ENCODE measurements at places on chromosomes 7 and 10.

DNA sequence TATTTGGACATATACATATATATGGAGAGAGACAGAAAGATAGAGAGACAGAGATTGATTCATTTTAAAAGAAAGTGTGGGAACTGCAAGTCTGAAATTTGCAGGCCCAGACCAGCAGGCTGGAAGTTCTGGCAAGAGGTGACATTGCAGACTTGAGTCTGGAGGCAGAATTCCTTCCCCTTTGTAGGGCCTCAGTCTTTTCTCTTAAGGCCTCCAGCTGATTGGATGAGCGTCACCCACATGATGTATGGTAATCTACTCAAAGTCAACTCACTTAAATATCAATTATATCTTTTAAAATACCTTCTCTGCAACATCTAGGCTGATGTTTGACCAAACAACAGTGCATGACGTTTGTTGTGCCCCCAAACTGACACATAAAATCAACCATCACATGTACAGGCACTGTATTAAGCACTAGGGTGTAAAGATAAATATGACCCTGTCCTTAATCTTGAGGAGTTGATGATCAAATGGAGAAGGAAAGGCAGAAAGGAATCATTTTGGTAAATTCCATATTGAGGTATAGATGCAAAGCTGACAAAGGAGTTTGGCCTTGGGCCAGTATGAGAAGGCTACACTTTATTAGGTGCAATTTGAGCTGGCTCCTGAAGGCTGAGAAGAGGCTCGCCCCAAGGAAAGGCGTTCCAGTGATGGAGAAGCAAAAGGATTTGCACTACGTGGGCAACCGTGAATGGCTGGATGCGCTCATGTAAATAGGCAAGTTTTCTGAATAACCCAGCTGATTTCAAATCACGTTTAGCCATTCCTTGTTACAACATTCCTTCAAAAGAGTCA lies 52.6 kb downstream of the BPGM start:
- no peak for DNase-seq

GRCh38 chr7:107233174-107233573 lies 64.4 kb downstream of the HBP1 start:
- no peak for DNase-seq

GRCh38 chr10:74753442-74754211 lies 72.8 kb upstream of the KAT6B start:
- DNase-seq, result no peak

- no peak for DNase-seq
These were observed 18.5 kb upstream of the NODAL start for GRCh38 chr10:70459774-70460490.

DNA sequence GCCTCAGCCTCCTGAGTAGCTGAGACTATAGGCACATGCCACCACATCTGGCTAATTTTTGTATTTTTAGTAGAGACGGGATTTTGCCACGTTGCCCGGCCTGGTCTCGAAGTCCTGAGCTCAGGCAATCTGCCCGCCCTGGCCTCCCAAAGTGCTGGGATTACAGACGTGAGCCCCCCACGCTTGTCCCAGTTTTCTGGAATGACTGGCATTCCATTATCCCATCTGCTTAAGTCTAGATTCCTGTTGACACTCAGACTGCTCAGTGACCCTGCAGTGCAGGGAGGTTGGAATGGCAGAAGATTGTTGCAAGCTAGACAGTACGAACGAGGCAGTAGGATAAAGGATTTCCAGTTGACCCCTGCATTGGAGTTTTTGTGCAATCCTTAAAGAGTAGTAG lies 135.1 kb upstream of the NPS start:
- DNase-seq, result no peak

- no peak for DNase-seq
These were observed 138.0 kb downstream of the CACNB2 start for GRCh38 chr10:18278181-18278580.

- no peak for DNase-seq
These were observed 51.1 kb downstream of the ASB13 start for GRCh38 chr10:5615316-5615715.

GRCh38 chr10:103951942-103952341 lies 15.0 kb upstream of the SLK start:
- no peak for DNase-seq

DNA sequence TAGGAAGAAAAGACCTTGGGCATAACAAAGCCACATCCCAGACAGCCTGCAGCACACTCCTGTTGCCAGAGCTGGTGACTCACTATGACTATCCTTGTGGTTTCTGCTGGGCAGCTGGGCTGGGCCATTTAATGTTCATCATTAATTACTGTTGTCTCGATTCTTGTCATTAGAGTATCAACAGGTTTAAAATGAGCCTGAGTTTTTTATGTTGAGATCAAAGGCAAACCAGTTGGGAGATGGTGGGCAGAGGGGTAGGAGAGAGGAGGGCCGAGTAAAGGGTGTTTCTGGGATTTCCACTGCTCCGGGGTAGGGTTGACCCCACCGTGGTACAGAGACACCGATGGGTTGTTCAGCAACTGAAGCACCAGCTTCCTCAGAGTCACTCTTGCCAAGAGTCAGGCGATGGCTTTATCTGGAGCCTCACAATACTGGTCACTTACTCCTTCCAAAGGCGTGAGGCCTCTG lies 128.7 kb upstream of the LYZL1 start:
- DNase-seq, result no peak

GRCh38 chr7:149606826-149607225 lies 109.2 kb upstream of the ZNF746 start:
- DNase-seq, result no peak

DNA sequence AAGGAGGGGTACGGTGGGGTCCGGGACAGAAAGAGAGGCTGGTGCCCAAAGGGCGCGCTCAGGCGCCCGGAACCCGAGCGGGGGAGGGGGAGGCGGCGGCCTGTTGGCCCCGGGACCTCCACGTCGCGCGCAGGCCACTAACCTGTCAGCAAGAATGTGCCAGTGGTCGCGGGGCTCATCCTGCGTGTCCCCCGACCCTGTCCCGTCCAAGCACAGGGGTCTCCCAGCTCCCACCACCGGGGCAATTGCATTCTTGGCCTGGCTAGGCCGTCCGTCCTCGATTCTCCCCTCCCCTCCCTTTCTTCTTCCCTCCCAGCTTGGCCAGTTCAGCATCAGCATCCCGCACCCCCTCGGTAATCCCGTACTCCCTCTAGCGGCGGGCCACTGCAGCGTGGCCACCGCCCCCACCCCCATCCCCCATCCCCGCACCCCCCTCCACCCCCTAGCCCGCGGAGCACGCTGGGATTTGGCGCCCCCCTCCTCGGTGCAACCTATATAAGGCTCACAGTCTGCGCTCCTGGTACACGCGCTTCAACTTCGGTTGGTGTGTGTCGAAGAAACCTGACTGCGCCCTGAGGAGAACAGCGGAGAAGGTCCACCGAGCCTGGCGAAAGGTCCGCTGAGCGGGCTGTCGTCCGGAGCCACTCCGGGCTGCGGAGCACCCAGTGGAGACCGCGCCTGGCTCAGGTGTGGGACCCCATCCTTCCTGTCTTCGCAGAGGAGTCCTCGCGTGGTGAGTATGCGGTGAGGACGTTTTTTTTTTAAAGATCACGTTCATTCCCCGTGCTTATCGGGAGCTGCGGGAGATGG lies at the start of gene SGCE:
TSS of gene SGCE (minus strand) at position 286 of the 810 bp plus-strand sequence. CDS start at position 251, 35 bp downstream.
- DNase-seq, result peak; percentile 48

DNA sequence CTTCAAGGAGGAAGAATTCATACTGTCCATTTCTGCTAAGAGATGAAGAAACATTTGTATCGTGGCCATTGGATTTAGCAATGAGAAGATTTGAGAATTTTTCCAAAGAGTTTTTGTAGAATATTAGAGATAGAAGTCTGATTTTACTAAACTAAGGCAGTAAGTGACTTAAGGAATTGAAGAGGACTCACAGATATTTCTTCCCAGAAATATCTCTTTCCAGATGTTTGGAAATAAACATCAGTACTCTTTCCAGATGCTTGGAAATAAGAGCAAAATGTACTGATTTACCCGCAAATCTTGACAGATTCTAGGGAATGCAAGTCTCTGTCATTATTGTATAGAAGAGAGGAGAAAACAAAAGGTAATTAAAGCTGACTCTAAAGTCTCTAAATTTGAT lies 91.3 kb downstream of the IMMP2L start:
- no peak for DNase-seq

DNA sequence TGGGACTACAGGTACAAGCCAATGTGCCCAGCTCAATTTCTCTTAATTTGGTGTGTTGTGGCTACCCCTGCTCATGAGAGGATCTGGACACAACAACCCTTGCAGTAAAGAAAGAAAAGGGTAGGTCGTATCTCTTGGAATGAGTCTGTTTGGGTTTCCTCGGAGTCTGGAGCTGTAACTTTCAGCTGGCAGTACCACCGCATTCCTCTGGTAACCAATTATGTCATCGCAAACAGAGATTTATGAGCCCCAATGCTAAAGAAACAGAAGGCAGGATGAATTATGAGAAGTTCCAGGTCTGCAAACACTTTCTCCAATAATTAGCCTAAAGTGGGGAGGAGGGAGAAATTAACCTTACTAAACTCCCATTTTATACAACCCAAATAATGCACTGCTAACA lies 186.6 kb upstream of the NRP1 start:
- DNase-seq, result no peak

- DNase-seq, result no peak
These were observed 46.9 kb downstream of the PITRM1 start for GRCh38 chr10:3125527-3126170.

GRCh38 chr10:45438466-45439090 lies 64.6 kb downstream of the ALOX5 start:
- no peak for DNase-seq

GRCh38 chr10:79221110-79222051 lies 125.9 kb upstream of the PPIF start:
- peak; percentile 83 for DNase-seq

GRCh38 chr7:103704701-103705100 lies 258.7 kb upstream of the SLC26A5 start:
- peak; percentile 81 for DNase-seq

GRCh38 chr7:97973206-97973658 lies 16.8 kb downstream of the OCM2 start:
- no peak for DNase-seq

DNA sequence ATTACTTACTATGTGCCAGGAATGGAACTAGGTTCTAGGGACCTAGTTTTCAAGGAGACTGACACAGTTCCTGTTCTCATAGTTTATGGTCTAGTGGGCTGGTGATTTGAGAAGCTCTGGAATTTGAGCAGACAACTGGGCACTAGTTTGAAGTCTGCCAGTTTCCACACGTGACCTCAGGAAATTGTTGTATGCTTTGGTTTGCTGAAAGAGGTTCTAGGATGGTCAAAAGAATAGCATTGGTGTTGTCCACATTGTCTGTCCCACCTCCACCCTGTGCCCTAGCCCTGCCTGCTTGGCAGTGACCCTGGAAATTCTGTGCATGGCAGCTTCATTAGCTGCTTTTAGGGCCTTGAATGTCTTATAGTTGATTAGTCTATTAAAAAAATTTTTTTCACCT lies 28.7 kb downstream of the GBF1 start:
- DNase-seq, result no peak

DNA sequence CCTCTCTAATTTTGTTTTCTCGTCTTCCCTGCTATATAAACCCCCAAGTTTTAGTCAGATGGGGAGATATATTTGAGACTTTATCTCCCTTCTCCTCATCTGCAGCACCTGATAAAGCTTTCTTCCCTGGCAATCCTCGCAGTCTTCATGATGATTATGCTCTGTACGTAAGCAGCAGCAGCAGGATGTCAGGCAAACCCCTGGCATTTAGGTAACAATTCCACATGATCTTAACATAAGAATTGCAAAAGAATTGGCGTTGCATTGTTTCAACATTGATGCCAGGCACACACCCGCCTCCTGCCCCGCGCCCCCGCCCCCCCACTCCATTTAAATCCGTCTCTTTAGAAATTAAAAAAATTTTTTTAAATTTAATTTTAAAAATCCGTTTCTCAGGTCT lies 6.1 kb downstream of the PKD1L1 start:
- no peak for DNase-seq

DNA sequence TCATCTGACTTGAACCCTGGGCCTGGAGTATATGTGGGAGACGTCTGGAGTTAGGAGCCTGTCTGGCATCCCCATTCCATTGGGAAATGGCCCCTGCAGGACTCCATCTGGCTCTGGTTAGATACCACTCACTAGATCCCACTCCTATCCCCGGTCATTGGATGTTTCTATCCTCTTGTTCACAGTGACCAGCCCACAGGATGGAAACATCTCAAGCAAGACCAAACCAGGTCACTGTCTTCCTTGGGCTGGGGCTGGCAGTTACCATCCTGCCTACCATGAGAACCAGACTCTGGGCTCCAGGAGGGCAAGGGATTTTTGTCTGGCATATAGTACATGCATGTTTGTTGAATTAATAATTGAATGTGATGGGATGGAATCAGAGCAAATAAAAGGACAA lies 415.7 kb downstream of the GRID1 start:
- DNase-seq, result no peak

DNA sequence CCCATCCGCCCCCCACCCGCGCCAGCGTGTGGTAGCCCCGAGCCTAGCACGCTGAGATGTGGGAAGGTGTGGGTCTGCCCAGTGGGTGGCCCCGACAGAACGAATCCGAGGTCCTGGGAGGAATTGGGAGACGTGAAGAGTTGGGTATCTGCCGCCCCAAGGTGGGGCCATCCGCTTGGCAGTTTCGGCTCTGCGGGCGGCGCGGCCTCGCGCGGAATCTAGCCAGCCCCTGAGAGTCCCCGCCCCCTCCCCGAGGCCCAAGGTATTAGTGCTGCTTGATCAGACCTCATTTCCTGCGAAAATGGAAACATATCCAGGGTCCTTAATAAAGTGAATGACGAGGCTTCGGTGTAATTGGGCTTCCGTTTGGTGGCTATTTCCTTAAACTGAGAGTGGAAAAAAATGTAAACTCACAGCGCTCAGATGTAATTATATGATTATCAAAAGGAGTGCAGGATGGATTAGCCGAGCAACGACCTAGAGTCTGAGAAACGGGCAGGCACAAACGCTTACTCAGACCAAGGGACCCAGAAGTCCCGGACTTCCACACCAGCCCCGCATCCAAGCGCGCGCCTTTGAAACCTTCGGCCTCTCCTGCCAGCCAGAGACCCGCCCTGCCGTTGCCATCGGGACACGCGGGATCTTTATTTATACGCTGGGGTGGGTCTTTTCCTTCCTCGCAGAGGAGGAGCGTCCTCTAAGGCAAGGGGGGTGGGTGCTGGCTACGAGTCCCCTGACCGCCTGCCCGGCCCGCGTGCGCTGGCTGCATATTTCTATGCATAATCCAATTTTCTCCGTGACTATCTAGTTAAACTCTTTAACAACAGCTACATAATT lies 12.8 kb downstream of the LBX1 start:
- no peak for DNase-seq

GRCh38 chr7:24924375-24924774 lies 55.6 kb downstream of the OSBPL3 start:
- DNase-seq, result no peak

DNA sequence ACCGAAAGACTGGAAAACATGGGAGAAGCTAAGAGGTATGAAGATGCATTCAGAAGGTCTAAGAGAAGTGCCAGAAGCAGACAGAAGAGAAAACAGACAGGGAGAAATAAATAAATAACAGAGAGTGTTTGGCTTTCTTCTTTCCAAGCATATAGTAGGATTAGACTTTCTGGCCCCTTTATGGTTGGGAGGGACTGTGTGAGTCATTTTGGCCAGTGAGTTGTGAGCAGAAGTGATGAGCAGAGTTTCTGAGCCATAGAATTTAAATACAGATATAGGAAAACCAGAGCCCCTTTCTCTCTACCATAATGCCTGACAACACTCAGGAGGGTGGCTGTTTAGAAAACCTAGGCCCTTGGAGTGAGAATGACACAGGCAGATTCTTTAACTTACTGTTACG lies 171.0 kb downstream of the PPP1R17 start:
- no peak for DNase-seq
